ENCODE measurements at places on chromosomes 1 and 21. TPM values are rescaled to one million over a fixed set of nuclear protein-coding genes. Genes with fewer than 3 reads are reported as not detected.

The ASAP3 gene
- total RNA-seq = 47.1 TPM

The FCER1A gene
- total RNA-seq = 2.6 TPM

GRCh38 chr1:14094611-14095400 lies 394.8 kb downstream of the PRDM2 start:
- H3K36me3 ChIP-seq = no peaks in the 10 kb centered on the region
- DNase-seq = no peak
- no peaks in the 10 kb centered on the region for H3K4me1 ChIP-seq
- no peak overlapping the region for H3K4me3 ChIP-seq
- H3K27ac ChIP-seq = no peak overlapping the region

GRCh38 chr1:66302815-66303214 lies 231.1 kb upstream of the SGIP1 start:
- no peaks in the 10 kb centered on the region for H3K27me3 ChIP-seq
- no peak overlapping the region for H3K27ac ChIP-seq
- H3K36me3 ChIP-seq = no peaks in the 10 kb centered on the region
- no peak overlapping the region for H3K4me3 ChIP-seq
- H3K4me1 ChIP-seq = peaks cover 7% of the 10 kb centered on the region

GRCh38 chr1:56395776-56396175 lies 183.6 kb downstream of the PLPP3 start:
- no peaks in the 10 kb centered on the region for H3K36me3 ChIP-seq
- no peaks in the 10 kb centered on the region for H3K27me3 ChIP-seq
- H3K27ac ChIP-seq = no peak overlapping the region
- no peak overlapping the region for H3K4me3 ChIP-seq
- H3K4me1 ChIP-seq = no peaks in the 10 kb centered on the region

- H3K27ac ChIP-seq = peak overlapping the region; percentile 76
- H3K36me3 ChIP-seq = no peaks in the 10 kb centered on the region
- peaks cover 36% of the 10 kb centered on the region for H3K4me1 ChIP-seq
Measured at GRCh38 chr21:38956521-38956855, 150.8 kb downstream of the ETS2 start.

GRCh38 chr1:28813931-28814465 lies 2.0 kb downstream of the OPRD1 start:
- peaks cover 4% of the 10 kb centered on the region for H3K4me1 ChIP-seq
- H3K4me3 ChIP-seq = no peak overlapping the region
- no peak overlapping the region for H3K27ac ChIP-seq
- no peak for DNase-seq
- no peaks in the 10 kb centered on the region for H3K36me3 ChIP-seq

- peak; percentile 90 for DNase-seq
- H3K4me3 ChIP-seq = peak overlapping the region; percentile 49
- no peaks in the 10 kb centered on the region for H3K27me3 ChIP-seq
- H3K4me1 ChIP-seq = peaks cover 26% of the 10 kb centered on the region
Measured at GRCh38 chr1:109274533-109275476, 8.1 kb downstream of the PSRC1 start.

- no peaks in the 10 kb centered on the region for H3K27me3 ChIP-seq
- no peaks in the 10 kb centered on the region for H3K4me1 ChIP-seq
- no peak for DNase-seq
Measured at GRCh38 chr1:117967477-117967876, 37.9 kb downstream of the WDR3 start.

DNA sequence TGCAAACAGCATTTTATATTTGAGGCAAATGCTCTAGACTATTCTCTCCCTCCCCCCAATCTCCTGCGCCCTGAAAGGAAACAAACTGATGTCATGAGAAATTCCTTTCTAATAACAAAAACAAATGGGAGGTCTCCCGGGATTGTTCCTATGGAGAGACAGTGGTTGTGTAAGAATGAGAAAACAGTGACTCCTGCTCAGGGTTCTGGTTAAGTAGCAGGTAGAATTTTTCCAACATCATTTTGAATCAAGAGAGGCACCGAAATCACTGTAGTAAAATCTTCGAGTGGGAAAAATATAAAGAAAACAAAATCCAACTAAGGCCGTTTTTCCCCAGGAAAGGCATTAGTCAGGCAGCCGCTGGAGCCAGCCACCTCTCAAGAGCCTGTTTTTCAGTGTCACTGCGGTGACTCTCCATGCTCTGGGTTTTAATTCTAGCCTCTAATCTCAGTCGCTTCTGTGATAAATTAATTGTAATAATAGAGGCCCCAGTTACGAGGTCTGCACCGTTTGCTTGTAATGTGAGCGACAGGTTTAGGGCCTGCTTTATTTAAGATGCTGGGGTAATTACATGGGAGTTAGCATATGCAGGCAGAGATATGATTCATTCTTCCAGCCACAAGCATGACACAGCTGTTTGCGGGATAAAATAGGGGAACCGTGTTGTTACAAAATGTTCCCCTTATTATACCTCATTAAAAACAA lies 80.3 kb downstream of the RNF220 start:
- H3K27me3 ChIP-seq = no peaks in the 10 kb centered on the region
- H3K27ac ChIP-seq = peak overlapping the region; percentile 19
- no peak overlapping the region for H3K4me3 ChIP-seq
- peaks cover 7% of the 10 kb centered on the region for H3K4me1 ChIP-seq

DNA sequence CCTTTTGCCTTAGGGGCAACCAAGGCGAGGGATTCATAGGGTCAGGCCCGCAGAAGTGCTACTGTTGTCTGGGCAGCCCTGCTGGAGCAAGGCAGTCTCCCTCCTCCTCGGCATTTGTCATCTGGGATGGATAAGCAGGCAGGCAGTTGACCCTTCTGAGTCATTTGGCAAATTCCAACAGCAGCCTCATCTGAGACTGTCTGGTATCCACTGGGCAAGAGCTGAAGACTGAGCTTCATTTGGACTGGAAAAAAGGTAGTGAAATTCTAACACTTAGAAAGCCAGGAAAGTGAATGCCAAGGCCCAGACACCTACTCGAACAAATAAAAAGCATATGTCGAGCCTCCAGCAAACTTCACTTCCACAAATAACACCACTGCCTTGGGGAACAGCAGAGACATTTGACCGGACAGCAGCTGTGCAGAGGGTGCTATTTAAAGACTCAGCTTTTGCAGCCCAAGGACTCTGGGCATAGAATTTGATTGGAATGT lies 4.0 kb upstream of the ZBTB40 start:
- H3K27ac ChIP-seq = no peak overlapping the region
- no peaks in the 10 kb centered on the region for H3K36me3 ChIP-seq
- no peak overlapping the region for H3K4me3 ChIP-seq
- H3K27me3 ChIP-seq = no peaks in the 10 kb centered on the region
- peaks cover 9% of the 10 kb centered on the region for H3K4me1 ChIP-seq
- no peak for DNase-seq

DNA sequence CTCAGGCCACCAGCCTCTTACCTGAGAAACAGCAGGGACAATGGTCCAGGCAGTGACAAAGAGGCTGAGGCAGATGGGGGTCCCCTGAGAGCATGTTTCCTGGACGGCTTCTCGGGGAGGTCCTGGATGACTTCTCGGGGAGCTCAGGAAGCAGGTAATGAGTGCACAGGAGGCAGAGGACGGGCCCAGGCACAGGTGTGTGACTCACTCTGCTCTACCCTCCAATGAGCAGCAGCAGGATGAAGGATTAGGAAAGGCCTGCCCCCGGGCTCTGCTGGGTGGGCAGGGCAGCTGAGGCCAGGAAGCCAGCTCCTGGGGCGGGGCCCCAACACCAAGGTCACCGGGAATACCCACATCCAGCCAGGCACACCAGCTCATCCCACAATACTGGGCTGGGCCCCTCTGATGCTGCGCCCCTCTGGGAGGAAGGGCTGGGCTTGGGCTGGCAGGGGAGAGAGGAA lies 17.2 kb upstream of the PTAFR start:
- H3K4me1 ChIP-seq = no peaks in the 10 kb centered on the region
- no peak overlapping the region for H3K4me3 ChIP-seq
- H3K27me3 ChIP-seq = no peaks in the 10 kb centered on the region
- peak; percentile 50 for DNase-seq
- no peaks in the 10 kb centered on the region for H3K36me3 ChIP-seq
- H3K27ac ChIP-seq = peak overlapping the region; percentile 44

DNA sequence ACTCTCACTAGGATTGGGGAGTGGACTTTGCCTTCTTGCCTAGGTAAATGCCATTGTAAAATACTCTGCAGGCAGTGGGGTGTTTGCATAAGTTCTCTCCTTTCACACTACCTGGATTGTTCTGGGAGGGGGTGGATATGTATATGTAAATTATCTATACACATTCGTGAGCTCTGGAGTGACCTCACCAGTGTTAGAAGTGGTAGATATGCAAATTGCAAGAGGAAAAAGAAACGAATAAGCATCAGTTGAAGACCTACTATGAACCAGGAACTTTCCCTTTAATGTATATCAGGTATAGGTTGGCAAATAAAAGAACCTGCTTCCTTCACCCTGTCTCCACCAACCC lies 1.5 kb upstream of the ARHGEF11 start:
- H3K4me1 ChIP-seq = peaks cover 33% of the 10 kb centered on the region
- no peak overlapping the region for H3K4me3 ChIP-seq
- no peaks in the 10 kb centered on the region for H3K27me3 ChIP-seq
- DNase-seq = no peak

DNA sequence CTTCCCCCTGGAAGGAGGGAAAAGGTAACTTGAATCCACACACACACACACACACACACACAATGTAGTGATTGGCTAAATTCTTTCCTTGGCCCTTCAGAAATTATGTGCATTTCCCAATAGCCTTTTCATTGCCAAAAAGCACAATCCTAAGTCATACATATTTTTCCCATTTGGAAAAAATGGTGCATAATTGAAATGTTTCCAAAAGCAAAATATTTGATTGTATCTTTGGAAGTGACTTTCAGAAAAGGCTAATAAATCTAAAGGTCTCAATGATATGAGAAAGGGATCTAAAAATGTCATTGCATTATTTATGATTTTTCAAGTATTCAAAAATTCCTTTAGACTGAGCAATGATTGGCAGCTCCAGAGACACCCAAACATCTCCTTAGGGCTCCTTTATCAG lies 43.5 kb upstream of the NEK7 start:
- no peak for DNase-seq
- no peaks in the 10 kb centered on the region for H3K36me3 ChIP-seq
- H3K27ac ChIP-seq = no peak overlapping the region
- no peaks in the 10 kb centered on the region for H3K27me3 ChIP-seq

DNA sequence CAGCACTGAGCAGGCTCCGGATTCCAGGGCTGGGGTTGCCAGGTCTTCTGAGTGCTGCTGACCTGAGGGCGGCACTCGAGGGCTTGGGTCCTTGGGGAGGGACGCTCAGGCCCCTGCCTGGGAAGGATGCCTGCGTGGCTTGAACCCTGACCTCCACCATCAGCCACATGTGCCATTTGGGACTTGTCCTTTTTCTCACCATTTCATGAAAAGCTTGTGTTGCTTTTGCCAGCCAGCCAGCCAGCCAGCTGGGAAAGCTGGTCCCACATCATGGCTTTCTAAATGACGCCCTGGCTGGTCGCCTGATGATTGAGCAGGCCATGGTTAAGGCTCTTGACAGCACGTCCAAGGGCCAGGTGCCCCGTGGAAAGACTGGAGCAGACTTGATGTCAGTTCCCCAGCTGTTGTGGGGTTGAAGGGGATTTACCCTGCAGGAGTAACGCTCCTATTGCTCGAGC lies 168.7 kb downstream of the CAMTA1 start:
- H3K4me3 ChIP-seq = no peak overlapping the region
- H3K27ac ChIP-seq = no peak overlapping the region
- H3K36me3 ChIP-seq = no peaks in the 10 kb centered on the region
- no peaks in the 10 kb centered on the region for H3K4me1 ChIP-seq
- no peak for DNase-seq
